ENCODE measurements at places on chromosomes 6 and 20.

GRCh38 chr20:44990425-44990824 is 24.1 kb downstream of the STK4 start:
- peak overlapping the region; percentile 89 for H3K27ac ChIP-seq
- no peaks in the 10 kb centered on the region for H3K27me3 ChIP-seq
- peaks cover 70% of the 10 kb centered on the region for H3K36me3 ChIP-seq
- peaks cover 70% of the 10 kb centered on the region for H3K4me1 ChIP-seq
- peak overlapping the region; percentile 89 for H3K4me3 ChIP-seq

- H3K27me3 ChIP-seq = no peaks in the 10 kb centered on the region
- DNase-seq = no peak
- H3K4me3 ChIP-seq = no peak overlapping the region
- no peak overlapping the region for H3K27ac ChIP-seq
Measured at GRCh38 chr6:168724033-168724432, 283.0 kb downstream of the SMOC2 start.

DNA sequence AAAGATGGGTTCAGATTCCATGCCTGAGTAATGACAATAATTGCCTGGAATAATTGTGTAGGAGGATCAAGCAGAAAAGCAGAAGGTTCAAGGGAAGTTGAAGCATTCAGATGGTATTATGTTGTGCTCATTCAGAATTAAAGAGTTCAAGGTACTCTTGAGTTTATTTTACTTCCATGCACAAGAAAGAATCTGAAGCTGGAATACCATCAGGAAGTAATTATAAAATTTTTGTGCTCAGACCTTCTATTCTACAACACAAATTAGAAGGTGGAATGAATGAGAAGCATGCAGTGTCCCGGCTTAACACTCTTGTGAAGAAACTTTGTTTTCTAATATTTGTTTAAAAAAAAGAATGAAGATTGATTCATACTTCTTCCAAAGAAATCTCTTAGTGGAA is 139.4 kb upstream of the ENPP5 start:
- DNase-seq = no peak
- H3K27ac ChIP-seq = no peak overlapping the region
- H3K4me1 ChIP-seq = no peaks in the 10 kb centered on the region
- H3K27me3 ChIP-seq = peaks cover 9% of the 10 kb centered on the region
- H3K36me3 ChIP-seq = no peaks in the 10 kb centered on the region

GRCh38 chr6:48031711-48032110 is 79.3 kb downstream of the PTCHD4 start:
- no peak overlapping the region for H3K4me3 ChIP-seq
- H3K36me3 ChIP-seq = no peaks in the 10 kb centered on the region
- H3K27ac ChIP-seq = no peak overlapping the region
- peaks cover 9% of the 10 kb centered on the region for H3K27me3 ChIP-seq
- peaks cover 4% of the 10 kb centered on the region for H3K4me1 ChIP-seq

DNA sequence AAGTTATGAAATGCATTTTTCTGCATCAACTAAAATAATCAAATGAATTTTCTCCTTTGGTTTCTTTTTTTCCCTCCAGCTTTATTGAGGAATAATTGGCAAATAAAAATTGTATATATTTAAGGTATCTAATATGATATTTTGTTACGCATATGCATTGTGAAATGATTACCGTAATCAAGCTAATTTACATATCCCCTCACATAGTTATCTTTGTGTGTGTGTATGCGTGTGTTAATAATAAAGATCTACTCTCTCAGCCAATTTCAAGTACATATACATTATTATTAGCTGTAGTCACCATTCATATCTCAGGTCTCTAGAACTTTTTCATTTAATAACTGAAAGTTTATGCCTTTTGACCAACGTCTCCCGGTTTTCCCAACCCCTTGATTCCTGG is 61.1 kb downstream of the SYCP2L start:
- H3K4me3 ChIP-seq = no peak overlapping the region
- peaks cover 23% of the 10 kb centered on the region for H3K27me3 ChIP-seq
- H3K27ac ChIP-seq = no peak overlapping the region
- no peaks in the 10 kb centered on the region for H3K36me3 ChIP-seq
- no peak for DNase-seq

- H3K27ac ChIP-seq = peak overlapping the region; percentile 81
- no peak for DNase-seq
- H3K4me1 ChIP-seq = peaks cover 77% of the 10 kb centered on the region
- peaks cover 4% of the 10 kb centered on the region for H3K36me3 ChIP-seq
- peak overlapping the region; percentile 82 for H3K4me3 ChIP-seq
Measured at GRCh38 chr6:142844065-142844755, 100.8 kb downstream of the HIVEP2 start.

DNA sequence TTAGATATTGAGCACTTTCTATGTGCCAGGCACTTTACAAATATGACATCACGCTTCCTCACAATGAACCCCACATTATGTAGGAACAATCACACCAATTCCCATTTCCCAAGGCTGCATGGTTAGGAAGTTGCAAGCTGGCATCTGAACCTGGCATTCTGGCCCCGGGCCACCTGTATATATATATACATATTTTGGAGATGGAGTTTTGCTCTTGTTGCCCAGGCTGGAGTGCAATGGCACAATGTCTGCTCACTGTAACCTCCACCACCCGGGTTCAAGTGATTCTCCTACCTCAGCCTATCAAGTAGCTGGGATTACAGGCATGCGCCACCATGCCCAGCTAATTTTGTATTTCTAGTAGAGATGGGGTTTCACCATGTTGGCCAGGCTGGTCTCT is 30.4 kb downstream of the SRC start:
- H3K27ac ChIP-seq = no peak overlapping the region
- no peak for DNase-seq
- no peak overlapping the region for H3K4me3 ChIP-seq
- H3K36me3 ChIP-seq = no peaks in the 10 kb centered on the region
- no peaks in the 10 kb centered on the region for H3K27me3 ChIP-seq

DNA sequence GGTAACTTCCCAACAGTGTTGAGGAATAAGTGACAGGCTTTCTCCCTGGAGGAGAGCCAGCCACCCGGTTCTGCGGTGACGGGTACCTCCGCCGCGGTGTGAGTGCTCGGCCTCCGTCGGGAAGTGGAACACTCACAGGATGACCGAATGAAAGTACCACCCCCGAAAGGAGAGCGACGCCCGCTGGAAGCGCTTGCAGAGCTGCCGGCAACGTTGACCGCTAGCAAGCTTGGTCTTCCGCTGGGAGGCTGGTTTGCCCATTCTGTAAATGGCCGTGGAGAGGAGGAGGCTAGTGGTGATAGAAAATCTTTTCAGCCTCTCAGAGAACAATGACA is 614 bp upstream of the TMEM242 start:
- DNase-seq = peak; percentile 31
- H3K36me3 ChIP-seq = peaks cover 5% of the 10 kb centered on the region
- peak overlapping the region; percentile 91 for H3K27ac ChIP-seq
- H3K27me3 ChIP-seq = peaks cover 30% of the 10 kb centered on the region

DNA sequence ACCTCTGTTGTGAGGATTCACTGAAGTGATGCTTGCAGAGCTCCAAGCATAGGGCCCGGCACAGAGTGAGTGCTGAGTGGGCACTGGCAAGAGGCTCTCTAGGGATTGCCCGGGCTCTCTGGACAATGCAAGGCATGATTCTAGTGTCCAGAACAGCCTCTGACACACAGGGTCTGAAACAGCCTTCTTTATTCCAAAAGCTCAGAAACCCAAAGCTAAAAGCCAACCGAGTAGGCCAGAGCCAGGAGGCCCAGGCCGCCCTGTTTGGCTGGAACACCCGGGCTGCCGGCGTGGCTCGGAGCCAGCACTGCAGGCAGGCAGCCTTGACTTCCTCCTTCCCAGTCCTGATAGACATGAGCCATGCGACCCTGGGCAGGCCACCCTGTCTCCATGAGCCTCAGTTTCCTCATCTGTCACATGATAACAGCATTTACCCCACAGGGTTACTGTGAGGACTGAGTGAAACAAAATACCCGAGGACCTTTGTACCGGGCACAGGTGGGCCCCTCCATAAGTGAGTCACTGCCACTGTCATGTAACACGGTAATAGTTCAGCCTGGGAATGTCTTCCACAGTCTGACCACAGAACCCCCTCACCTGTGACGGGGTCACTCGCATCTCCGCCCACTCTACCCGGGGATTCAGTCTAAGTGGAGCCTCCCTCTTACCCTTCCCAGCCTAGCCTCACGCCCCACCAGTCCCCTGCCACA is 51.5 kb downstream of the PTPRT start:
- no peaks in the 10 kb centered on the region for H3K4me1 ChIP-seq
- no peak overlapping the region for H3K4me3 ChIP-seq
- no peaks in the 10 kb centered on the region for H3K27me3 ChIP-seq
- H3K36me3 ChIP-seq = no peaks in the 10 kb centered on the region
- H3K27ac ChIP-seq = no peak overlapping the region

DNA sequence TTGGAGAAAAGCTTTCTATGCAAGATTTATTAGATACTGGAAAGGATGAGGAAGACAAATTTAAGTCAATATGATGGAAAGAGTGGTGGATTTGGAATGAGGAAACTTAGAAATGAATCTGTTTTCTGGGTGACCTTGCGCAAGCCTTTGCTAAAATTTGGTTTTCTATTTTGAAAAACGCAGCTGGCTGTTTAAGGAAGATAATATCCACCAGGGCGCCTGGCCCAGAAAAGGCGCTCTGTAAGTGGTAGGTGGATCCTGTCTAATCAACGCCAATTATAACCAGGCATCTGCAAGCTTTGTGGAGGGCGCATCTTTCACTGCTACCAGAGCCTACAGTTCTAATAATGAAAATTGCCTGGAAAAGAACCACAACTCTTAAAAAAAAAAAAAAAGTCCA is 398 bp upstream of the SPATS1 start:
- H3K4me3 ChIP-seq = no peak overlapping the region
- no peaks in the 10 kb centered on the region for H3K4me1 ChIP-seq
- no peaks in the 10 kb centered on the region for H3K36me3 ChIP-seq
- H3K27me3 ChIP-seq = peaks cover 47% of the 10 kb centered on the region
- H3K27ac ChIP-seq = no peak overlapping the region

GRCh38 chr20:34977365-34978091 is 21.9 kb downstream of the MYH7B start:
- no peak overlapping the region for H3K27ac ChIP-seq
- no peak overlapping the region for H3K4me3 ChIP-seq
- H3K27me3 ChIP-seq = peaks cover 2% of the 10 kb centered on the region
- no peak for DNase-seq
- no peaks in the 10 kb centered on the region for H3K4me1 ChIP-seq

GRCh38 chr6:39189915-39190544 is 39.2 kb downstream of the KCNK5 start:
- no peak overlapping the region for H3K27ac ChIP-seq
- H3K4me3 ChIP-seq = no peak overlapping the region
- peaks cover 32% of the 10 kb centered on the region for H3K36me3 ChIP-seq
- no peaks in the 10 kb centered on the region for H3K27me3 ChIP-seq
- DNase-seq = no peak

Measured in T-helper 2 cell treated with Interferon-gamma antibody and Interleukin-4, amounts not matched to agents 5 μg/mL and 100 μg/mL, for 36 hours (primary cell).